Umbilical cord (tissue), 2 donors: ENCODE measurements at places on chromosomes 11 and 22.

- DNase-seq = no peak
These were observed 14.6 kb downstream of the CELSR1 start for GRCh38 chr22:46522797-46523196.

GRCh38 chr11:18721561-18722292 is 4.3 kb downstream of the IGSF22 start:
- DNase-seq = peak; percentile 52

GRCh38 chr11:12284316-12285050 is 92.9 kb upstream of the PARVA start:
- no peak for DNase-seq

DNA sequence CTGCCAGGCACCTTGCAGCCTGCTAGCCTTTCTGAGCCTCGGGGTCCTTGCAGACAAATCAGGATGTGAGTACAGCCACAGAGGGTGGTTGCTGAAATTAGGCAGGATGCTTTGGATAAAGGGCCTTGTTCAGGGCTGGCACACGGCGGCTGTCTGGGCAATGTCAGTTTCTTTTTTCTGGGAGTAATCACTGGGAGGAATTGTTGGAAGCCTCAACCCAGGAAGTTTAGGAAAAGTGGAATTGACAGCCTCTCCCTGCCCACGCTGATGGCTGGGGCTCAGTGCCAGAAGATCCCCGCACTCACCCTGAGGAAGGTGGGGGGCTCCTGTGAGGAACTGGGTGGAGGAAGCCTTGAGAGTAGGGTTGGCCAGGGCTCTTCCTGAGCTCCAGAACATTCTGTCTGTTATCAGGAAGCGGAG is 37.4 kb downstream of the CD82 start:
- DNase-seq = peak; percentile 53

GRCh38 chr11:33651990-33652389 is 48.6 kb downstream of the C11orf91 start:
- DNase-seq = no peak

DNA sequence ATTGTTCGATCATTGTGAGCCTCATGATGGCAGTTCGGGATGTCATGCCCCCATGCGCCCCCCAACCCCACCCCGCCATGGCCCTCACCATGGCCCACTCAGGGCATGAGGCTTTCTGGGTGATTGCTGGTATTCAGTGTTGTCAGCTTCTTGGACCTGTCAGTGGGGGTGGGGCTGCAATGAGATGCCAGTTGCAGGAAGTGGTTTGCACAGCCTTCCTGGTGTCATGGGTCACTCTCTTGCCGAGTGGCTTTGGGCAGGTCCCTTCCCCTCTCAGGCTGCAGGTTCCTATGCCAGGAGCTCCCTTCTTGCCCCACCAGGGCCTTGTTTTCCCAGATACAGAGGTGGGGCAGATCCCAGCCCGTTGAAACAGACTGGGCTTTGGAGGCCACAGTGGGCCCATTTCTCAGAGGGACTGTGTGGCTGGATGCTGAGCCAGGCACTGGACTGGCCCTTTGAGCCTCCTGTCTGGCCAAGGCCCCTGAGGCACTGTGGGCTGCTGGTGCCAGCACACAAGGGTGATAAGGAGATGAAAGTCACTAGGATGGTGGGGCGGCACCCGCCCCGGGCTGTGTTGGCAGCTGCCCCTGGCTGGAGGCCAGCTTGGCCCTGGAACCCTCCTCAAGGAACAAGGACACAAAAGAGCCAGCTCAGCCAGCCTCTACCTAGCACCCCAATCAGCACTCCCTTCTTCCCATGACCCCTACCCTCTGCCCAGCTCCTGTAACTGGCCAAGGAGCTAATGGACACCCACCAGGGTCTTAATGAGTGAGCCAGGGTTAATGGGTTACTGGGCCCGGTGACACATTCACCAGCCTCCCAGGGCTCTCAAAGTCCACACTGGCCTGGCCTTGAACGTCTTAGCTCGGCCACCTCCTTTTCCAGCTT is 1.5 kb upstream of the GGT1 start:
- no peak for DNase-seq

DNA sequence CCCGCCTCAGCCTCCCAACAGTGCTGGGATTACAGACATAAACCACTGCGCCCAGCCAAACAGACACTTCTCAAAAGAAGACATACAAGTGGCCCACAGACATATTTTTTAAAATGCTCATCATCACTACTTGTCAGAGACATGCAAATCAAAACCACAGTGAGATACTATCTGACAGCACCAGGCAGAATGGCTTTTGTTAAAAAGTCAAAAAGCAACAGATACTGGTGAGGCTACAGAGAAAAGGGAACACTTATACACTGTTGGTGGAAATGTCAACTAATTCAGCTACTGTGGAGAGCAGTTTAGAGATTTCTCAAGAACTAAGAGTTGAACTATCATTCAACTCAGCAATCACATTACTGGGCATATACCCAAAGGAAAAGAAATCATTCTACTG is 67.0 kb downstream of the ARHGAP20 start:
- no peak for DNase-seq

GRCh38 chr11:46243796-46244109 is 33.7 kb upstream of the CREB3L1 start:
- DNase-seq = no peak

DNA sequence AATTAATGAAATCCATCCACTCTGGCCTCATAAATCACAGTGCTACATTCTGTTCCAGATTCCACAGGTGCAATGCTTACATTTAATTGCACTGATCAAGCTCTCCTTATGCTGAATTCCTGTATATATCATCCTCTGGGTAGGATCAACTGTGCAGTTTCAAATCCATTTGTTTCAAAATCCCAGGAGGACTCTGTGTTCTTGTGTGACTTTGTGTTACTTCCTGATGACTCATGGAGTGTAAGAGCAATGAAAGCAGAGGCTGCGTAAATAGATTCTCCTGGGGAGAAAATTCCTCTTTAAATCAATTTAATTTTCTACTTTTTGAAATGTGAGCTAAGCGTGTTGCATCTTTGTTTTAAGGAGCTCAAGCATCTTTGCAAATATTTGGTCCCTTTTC is 752.7 kb downstream of the METTL15 start:
- DNase-seq = no peak

DNA sequence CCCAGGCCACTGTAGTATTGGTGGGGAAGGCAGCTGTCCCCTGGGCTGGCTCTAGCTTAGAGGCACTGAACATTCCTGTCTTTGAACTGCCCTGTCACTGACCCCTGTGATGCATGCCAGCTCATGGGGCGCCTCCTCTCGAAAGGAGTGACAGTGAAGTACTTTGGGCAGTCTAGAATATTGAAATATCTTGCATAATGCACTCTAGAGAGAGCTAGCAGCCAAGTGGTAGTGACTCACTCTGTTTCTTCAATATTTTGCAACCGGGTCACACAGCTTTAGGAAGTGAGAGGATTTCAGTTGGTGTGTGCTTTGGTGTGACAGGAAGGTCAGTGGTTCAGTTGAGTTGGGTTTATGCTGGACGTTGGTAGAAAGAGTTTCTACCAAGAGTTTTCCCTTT is 35.5 kb upstream of the ST14 start:
- peak; percentile 50 for DNase-seq

GRCh38 chr11:45621588-45621987 is 43.8 kb downstream of the CHST1 start:
- DNase-seq = no peak

DNA sequence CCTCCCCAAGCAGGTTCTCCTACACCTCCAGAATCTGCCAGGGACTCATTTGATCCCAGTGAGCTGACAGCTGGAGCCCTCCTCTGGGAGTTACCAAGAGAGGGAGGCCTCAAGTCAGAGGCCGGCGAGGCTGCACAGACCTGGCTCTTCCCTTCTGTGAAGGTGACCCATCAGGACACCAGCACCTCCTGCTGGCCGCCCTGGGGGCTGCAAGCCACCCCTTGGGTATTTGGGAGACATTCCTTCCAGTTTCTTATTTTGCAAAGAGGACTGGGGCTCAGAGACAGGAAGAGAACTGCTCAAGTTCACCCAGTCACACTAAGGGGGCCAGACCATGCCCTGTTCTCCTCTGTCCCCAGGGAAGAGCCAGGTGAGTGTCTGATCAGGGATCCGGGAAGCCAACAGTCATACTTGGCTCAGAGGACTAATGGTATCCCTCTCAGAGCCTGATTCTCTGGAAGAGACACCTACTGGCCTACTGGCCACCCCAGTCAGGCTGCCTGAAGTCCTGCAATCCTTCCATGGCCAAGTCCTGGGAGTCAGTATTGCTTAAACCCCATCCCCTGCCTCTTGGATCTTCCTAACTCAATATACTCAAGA is 40.5 kb upstream of the RIC3 start:
- no peak for DNase-seq

DNA sequence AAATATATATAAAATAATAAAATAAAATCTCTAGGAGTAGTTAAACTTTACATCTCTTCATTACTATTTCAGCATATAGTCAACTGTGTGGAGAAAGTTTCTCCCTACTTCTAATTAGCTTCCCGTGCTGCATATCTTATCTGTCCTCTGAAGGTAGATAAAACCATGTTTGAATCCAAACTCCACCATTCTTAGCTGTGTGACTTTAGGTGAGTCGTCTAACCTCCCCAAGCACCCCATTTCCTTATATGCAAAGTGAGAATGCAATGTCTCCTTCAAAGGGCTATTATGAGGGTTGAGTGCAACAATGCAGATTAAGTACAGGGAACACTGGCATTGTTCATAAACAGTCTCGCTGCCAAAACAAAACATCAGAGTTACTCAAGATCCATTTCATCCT is 80.8 kb upstream of the DRD2 start:
- no peak for DNase-seq

DNA sequence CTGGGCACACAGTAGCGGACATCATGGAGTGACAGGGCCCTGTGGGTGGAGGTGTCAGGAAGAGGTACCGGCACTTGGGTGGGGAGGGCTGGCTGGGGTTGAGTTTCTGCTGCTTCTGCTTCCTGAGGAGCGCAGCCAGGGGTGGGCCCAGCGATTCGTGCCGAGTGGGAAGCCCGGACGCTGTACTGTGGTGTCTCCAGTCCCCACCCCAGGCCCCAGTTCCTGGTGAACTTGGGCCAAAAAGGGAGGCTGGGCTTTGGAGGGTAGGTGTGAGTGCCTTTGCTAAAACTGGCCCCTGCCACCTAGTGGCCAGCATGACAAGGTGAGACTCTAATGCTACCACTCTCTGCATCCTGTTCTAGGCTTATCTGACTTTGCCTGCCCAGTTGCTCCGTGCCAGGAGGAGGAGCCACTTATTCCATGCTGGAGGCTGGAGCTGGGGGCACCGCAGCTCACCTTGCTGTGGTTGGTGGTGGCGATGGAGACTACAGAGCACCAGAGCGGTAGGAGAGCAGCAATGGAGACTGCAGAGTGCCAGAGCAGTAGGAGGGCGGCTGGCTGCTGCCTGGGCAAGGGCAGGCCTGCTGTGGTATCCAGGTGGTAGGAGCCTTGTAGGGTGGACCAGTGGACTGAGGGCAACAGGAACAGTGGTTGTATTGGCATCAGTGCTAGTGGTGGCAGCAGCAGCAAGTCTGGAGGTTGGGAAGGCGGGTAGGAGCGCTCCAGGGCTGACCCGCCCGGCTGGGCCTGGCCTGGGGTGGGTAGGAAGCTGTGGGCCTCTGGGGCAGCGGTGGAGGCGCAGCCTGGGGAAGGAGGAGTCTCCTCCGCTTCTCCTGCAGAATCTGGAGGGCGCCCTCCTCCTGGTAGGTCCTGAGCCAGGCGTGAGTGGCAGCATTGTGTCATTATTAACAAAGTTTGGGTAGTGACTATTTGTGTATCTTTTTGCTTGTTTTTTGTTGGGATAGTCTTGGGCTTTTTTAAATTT is 2.2 kb upstream of the RFPL2 start:
- DNase-seq = no peak

DNA sequence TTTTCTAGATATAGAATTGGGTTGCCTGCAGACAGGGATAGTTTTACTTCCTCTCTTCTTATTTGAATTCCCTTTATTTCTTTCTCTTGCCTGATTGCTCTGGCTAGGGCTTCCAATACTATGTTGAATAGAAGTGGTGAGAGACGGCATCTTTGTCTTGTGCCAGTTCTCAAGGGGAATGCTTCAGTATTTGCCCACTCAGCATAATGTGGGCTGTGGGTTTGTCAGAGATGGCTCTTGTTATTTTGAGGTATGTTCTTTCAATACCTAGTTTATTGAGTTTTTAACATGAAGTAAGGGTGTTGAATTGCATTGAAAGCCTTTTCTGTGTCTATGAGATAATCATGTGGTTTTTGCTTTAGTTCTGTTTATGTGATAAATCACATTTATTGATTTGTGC is 273.9 kb upstream of the CHORDC1 start:
- no peak for DNase-seq
